ENCODE measurements at places on chromosomes 7 and 10. TPM values are rescaled to one million over a fixed set of nuclear protein-coding genes. Genes with fewer than 3 reads are reported as not detected.
A peak's percentile ranks its signal among the peaks of the same experiment; 100 is the strongest.

GRCh38 chr7:36736090-36736898 lies 12.0 kb upstream of the AOAH start:
- no peak for DNase-seq
- H3K4me1 ChIP-seq, result peaks cover 43% of the 10 kb centered on the region
- peak overlapping the region; percentile 98 for H3K27ac ChIP-seq
- H3K36me3 ChIP-seq, result no peaks in the 10 kb centered on the region
- H3K4me3 ChIP-seq, result peak overlapping the region; percentile 71

DNA sequence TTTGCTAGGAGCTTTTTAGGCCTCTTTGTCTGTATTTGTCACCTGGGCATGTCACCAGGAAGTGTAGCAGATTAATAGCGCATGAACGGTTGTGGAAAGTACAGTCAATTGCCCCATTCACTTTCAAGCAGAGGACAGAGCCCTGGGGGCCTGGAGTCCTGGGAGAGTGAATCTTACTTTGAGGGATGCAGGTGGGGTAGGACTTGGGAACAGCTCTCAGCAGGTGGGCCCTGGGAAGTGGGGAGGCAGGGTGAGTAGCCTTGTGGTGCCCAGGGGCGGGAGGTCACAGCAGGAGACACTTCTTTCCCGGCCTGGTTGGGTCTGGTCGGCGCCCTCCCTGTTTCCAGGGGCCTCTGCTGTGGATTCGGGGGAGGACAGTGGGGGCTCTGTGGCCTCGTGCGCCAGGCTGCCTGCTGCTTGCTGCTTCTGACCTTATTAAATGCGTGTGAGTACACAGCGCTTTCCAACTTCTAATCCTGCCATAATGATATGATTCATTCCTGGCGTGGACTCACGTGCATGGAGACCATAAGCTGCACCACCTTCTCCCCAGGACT lies 51.6 kb upstream of the AQP1 start:
- H3K27ac ChIP-seq, result no peak overlapping the region
- no peaks in the 10 kb centered on the region for H3K4me1 ChIP-seq
- no peak overlapping the region for H3K4me3 ChIP-seq
- no peaks in the 10 kb centered on the region for H3K36me3 ChIP-seq
- no peak for DNase-seq

GRCh38 chr7:42606193-42606905 lies 305.5 kb downstream of the C7orf25 start:
- no peak overlapping the region for H3K4me3 ChIP-seq
- DNase-seq, result no peak
- H3K36me3 ChIP-seq, result no peaks in the 10 kb centered on the region

- no peaks in the 10 kb centered on the region for H3K36me3 ChIP-seq
- H3K27ac ChIP-seq, result no peak overlapping the region
- DNase-seq, result no peak
- H3K4me1 ChIP-seq, result peaks cover 10% of the 10 kb centered on the region
- peaks cover 3% of the 10 kb centered on the region for H3K27me3 ChIP-seq
- no peak overlapping the region for H3K4me3 ChIP-seq
These were observed 18.0 kb downstream of the CAMK2B start for GRCh38 chr7:44307301-44307900.

DNA sequence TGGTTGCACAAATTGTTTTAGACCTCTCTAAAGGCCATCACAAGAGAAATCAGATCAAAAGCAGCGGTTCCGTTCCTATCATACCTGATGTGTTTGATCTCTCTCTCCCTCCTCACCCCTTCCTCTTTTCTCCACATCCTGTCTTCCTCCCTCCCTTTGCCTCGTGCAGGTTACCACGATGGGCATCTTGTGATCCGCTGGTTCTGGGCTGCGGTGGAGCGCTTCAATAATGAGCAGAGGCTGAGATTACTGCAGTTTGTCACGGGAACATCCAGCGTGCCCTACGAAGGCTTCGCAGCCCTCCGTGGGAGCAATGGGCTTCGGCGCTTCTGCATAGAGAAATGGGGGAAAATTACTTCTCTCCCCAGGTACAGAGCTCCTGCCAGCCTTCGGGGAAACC lies 28.5 kb upstream of the STK17A start:
- DNase-seq, result no peak
- H3K4me3 ChIP-seq, result no peak overlapping the region
- H3K4me1 ChIP-seq, result no peaks in the 10 kb centered on the region
- peak overlapping the region; percentile 43 for H3K27ac ChIP-seq

Gene EPHA1
- polyA plus RNA-seq, result not detected

Gene KAZALD1
- polyA plus RNA-seq, result not detected

Measured in immature natural killer cell (primary cell).